ENCODE measurements at places on chromosomes 16 and 17.

GRCh38 chr16:75616521-75617010 lies 6.5 kb downstream of the ADAT1 start:
- DNase-seq: no peak

- DNase-seq: no peak
Measured at GRCh38 chr16:13936596-13937081, 16.7 kb downstream of the ERCC4 start.

- no peak for DNase-seq
Measured at GRCh38 chr16:86128246-86128645, 229.3 kb downstream of the IRF8 start.

- no peak for DNase-seq
Measured at GRCh38 chr16:2912330-2913199, 834 bp downstream of the FLYWCH1 start.

GRCh38 chr17:40547785-40548478 lies 17.3 kb downstream of the CCR7 start:
- no peak for DNase-seq

- DNase-seq: no peak
Measured at GRCh38 chr16:27400751-27401620, 988 bp upstream of the IL21R start.

GRCh38 chr16:57815987-57816745 lies 13.9 kb upstream of the KIFC3 start:
- DNase-seq: no peak

DNA sequence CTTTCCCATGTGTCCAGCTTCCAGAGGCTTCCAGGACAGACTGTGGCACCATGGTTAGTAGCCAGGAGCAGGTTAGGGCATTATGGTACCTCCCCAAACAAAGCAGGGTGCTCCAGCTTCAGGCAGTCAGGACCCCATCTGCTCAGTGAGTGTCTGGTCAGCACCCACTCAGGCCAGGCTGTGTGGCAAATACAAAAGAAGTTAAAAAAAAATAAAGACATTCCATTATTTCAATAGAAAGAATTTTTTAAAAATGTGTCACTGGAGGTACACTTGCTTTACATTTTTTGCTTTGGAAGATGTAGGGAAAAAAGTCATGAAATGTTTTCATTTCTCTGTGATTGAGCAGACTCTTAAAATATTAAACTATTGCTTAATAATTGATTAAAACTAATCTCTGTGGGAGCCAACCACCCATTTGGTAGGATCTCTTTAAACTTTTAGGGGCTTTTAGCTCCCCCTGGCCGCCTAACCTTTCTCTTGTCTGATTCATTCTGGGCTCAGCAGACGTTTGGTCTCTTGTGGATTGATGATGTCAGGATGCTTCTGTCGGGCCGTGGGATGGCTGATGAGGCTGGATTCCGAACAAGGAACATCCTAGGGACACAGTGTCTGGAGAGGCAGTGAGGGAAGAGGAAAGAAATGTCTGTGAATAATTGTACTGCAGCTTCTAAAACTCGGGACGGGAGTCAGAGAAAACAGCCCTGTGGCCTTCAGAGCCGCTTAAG lies 28.4 kb upstream of the NPTX1 start:
- DNase-seq: no peak

DNA sequence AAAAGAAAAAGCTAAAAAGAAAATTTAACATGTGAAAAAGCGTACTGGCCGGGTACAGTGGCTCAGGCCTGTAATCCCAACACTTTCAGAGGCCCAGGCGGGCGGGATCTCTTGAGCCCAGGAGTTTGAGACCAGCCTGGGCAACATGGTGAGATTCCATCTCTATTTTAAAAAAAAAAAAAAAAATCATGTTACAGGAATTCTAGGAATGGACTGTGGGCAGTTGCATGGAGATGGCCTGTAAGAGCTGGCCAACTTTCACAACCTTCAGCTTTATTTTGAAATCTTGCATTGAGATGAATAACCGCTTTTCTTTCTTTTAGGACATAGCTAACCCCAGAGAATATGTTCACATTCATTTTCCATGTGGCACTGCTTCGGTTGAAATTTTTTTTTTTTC lies 8.2 kb upstream of the CIAO3 start:
- DNase-seq: no peak

- DNase-seq: no peak
Measured at GRCh38 chr17:50638966-50639713, 4.5 kb downstream of the ABCC3 start.

DNA sequence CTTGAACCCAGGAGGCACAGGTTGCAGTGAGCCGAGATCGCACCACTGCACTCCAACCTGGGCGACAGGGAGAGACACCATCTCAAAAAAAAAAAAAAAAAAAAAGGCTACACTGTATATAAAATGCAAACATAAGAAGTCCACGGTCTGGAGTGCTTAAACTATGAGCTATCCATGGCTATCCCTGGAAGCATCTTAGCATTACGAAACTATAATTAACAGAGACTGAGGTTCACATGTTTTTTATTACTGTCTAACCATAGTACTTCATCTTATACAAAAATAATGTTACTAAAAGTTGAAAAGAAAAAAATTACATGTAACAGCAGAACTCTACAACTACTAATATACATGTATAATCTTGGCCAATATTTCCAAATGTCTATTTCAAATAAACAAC lies 32.8 kb downstream of the HELZ start:
- DNase-seq: no peak

DNA sequence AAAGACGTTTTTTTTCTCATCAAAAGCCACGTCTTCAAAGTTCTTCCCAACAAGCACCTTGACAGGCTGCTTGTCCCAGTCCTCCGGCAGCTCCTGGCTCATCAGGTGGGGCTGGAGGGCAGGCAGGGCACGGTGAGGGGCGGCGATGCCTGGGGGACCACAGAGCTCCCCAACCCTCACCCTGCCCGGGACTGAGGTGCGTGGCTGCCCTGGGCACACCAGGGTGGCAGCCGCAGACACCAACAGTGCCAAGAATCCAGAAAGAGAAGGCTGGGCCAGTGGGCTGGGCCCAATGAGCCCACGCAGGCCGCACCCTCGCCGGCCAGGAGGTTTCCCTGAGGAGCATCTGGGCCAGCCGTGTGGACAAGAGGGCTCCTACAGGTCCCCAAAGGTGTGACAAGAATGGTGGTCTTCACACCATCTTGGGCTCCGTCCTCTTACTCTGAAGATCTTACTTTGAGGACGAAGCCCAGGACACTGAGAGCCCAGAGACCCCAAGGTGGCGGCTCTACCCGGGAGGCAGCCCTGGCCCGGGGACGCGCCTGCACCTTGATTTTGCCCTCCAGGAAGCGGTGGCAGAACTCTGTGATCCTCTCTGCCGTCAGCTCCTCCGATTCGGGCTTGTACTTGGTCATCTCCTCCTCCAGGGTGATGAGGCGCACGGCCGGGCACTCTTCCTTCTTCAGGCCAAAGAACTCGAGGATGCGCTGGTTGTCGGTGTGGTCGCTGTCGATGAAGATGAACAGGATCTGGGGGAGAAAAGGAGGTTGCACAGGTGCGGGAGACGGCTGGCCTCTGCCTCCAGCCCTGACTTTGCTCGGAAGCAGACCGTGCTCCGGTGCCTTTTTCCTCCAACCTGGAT lies 11.3 kb upstream of the PPP1R27 start:
- DNase-seq: no peak

DNA sequence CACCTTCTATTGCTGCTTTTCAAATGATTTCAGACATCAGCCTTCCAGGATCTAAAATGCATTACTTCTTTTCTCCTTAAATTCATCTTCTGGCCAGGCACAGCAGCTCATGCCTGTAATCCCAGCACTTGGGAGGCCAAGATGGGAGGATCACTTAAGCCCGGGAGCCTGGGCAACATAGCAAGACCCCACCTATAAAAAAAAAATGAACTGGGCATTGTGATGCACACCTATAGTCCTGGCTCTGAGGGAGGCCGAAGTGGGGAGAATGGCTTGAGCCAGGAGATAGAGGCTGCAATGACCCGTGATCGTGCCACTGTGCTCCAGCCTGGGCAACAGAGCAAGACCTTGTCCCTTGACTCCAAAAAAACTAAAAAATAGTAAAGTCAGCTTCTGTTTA lies 208.5 kb downstream of the SPECC1 start:
- DNase-seq: no peak

GRCh38 chr16:89230255-89230654 lies 12.8 kb downstream of the ZNF778 start:
- DNase-seq: no peak

DNA sequence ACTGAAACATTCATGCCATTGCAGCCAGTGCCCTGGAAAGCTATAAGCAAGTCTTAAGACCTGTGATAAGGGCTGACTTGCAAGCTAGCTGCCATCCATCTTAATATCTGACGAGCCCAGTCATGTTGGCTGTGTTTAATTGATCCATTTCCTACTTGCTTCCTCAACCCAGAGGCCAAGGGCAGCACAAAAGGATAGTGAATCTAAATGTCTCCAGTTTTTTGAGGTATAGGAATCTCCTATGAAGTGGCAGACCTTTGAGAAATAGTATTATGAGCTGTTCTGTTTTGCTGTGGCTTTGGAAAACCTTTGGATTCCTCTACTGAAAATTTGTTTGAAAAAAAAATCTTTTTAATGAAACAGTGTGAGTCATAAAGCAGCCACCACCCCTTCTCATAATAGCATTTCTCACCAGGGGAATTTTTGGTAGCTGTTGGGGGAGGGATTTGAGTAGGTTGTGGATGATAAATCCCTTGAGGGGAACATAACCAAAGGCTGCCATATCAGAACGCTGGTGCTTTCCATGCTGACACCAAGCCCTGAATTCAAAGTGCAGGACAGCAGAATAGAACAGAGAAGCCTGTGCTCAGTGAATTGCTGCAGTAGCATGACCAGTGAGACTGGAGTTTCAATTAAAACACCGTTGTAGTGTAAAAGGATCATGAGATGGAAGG lies 12.9 kb downstream of the ZNRF1 start:
- DNase-seq: no peak

- DNase-seq: no peak
Measured at GRCh38 chr16:66266436-66267291, 99.8 kb upstream of the CDH5 start.

- peak; percentile 76 for DNase-seq
Measured at GRCh38 chr17:80441133-80441578, 26.2 kb downstream of the ENDOV start.

DNA sequence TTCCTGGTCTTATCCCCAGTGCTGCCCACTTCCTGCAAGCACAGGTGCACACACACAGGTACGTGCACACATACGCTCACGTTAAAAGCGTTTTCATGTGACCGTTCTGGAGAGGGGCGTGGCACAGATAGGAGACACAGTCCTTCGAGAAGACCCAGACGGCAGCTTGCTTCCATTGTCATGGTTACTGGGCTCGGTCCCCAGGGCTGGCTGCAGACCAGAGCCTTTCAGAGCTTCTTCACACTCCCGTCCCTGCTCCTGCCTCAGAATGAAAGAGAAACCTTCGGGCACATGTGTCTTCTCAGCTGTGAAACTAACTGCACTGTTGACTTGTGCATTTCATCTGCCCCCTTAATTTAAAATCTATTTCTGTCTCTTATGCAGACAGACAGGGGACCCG lies 154.2 kb downstream of the PITPNC1 start:
- peak; percentile 67 for DNase-seq

- no peak for DNase-seq
Measured at GRCh38 chr17:43143201-43143600, 18.0 kb upstream of the BRCA1 start.

DNA sequence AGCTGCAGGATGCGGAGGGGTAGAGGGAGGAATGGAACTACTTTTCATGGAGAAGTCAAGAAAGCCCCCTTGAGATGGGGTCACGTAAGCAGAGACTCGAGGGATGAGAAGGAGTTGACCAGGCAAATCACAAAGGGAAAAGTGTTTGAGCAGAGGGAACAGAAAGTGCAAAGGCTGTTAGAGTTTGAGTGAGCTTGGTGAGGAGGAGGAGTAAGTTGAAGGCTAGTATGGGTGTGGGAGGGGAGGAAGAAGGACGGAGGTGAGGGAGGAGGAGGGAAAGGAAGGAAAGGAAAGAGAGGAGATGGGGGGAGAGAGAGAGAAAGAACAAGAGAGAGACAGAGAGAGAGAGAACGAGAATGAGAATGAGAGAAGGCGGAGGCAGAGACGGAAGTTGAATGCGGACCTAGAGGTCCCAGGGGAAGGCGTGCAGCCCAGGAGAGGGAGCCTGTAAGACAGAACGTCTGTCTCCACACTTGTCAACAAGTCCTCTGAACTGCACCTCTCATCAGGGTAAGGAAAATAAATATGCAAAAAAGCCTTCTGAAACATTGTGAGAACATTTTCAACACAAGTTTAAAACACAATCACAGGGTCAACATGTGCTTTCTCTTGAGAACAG lies 279.8 kb upstream of the EEF2KMT start:
- no peak for DNase-seq

DNA sequence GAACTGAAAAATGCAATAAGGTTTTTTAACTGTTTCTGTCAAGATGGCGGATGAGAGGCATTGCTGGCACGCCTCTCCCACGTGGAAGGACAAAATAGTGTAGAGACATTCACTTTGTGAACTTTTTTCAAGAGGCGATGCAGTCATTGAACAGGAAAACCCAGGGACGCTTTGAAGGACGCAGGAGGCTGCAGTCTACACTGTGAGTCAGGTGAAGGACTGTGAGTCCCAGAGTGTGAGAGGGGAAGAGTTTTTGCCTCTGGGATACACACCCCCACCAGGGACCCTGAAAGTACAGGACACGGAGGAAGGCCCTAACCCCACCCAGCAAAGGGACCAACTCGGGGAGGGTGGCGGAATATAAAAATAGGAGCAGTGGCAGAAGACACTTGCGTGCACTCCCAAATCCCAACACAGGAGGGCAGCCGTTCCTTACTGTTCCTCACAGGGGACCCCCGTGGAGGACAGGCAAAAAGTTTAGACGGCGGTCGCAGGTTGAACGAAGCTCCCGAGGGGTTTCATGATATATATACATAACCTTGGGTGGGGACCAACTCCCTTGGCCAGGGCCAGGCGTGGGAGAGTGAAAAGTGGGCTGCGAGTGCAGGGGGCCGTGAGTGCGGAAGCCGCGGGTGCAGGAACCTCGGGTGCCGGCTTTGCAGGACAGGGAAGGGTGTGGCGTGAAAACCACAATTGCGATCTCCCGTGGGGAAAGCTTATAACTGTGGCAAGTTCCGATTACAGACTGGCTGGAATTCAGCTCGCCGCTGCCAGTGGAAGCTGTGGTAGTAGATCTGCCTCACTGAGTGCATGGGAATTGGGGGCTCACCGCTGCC lies 82.0 kb upstream of the ALOX12 start:
- DNase-seq: peak; percentile 62

- no peak for DNase-seq
Measured at GRCh38 chr16:2874032-2874911, 8.7 kb upstream of the FLYWCH2 start.

GRCh38 chr16:51658531-51658930 lies 507.5 kb upstream of the SALL1 start:
- no peak for DNase-seq

GRCh38 chr17:18280249-18280648 lies 19.8 kb downstream of the MIEF2 start:
- DNase-seq: no peak

Measured in GM19239 (cell line).